Right ventricle myocardium superior (tissue), 1 donor: ENCODE measurements at places on chromosomes 6 and 20.

- DNase-seq = no peak
These were observed 92.5 kb upstream of the NXT1 start for GRCh38 chr20:23257848-23258746.

DNA sequence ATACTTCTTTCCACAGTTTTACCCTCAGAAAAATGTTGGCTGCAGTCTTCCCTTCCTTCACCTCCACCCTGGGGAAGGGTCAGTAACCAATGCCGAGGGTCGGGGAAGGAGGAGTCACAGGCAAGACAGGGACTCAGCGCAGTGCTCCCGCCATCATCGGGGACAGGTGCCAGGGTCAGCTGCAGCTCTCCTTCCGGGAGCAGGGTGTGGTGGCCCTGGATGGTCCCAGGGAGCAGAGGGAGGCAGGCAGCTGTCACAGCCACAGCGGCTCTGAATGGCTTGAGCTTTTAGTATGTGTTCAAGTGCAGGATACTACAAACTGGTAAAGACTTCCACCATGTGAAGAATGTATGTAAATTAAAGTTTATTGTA, 26.0 kb upstream of the PI16 start:
- DNase-seq = no peak

DNA sequence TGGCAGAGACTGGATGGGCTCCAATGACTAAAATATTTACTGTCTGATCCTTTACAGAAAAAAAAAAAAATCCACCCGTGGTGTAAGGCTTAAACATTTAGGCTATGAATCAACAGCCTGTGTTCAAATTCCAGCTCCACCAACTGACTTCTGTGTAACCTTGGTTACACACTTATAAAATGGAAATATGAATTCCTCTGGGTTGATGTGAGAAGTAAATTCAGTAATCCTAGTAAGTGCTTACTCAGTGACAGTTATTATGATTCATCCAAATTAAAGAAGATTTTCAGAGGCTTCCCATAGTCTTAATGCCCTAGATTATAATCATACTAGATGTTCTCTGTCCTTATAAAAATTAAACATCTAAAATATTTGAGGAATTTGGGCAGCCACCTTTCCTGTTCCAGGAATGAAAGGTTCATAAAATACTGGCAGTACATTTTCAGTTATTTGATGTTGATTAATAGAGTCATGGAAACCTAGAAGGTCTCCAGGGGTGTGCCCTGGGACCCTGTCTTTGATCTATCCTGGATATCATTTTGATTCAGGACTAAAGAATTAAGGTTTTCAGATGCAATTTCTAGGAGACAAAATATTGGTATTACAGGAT, 180.3 kb upstream of the ZNF217 start:
- no peak for DNase-seq

DNA sequence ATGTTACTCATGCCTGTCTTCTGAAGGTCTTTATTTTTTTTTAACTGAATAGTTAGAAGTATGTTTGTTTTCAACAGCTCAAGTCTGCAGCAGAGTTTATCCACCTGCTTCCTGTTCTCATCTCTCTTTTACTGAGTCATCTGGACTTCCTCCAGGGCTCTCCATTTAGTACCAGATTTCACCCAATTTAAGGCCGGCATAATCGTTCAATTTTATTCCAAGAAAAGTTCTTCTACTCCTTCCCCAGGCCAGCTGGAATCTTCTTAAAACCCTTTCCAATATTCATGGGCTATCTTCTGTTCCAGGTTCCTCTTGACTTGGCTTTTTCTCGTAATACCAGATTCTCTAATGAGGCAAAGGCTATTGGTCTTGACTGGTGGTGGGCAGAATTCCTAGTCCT, 79.0 kb upstream of the LAMA2 start:
- DNase-seq = no peak

GRCh38 chr6:148289153-148289552, 53.5 kb upstream of the SASH1 start:
- DNase-seq = no peak

- no peak for DNase-seq
These were observed 391.2 kb upstream of the MAP3K7 start for GRCh38 chr6:90978046-90978445.

DNA sequence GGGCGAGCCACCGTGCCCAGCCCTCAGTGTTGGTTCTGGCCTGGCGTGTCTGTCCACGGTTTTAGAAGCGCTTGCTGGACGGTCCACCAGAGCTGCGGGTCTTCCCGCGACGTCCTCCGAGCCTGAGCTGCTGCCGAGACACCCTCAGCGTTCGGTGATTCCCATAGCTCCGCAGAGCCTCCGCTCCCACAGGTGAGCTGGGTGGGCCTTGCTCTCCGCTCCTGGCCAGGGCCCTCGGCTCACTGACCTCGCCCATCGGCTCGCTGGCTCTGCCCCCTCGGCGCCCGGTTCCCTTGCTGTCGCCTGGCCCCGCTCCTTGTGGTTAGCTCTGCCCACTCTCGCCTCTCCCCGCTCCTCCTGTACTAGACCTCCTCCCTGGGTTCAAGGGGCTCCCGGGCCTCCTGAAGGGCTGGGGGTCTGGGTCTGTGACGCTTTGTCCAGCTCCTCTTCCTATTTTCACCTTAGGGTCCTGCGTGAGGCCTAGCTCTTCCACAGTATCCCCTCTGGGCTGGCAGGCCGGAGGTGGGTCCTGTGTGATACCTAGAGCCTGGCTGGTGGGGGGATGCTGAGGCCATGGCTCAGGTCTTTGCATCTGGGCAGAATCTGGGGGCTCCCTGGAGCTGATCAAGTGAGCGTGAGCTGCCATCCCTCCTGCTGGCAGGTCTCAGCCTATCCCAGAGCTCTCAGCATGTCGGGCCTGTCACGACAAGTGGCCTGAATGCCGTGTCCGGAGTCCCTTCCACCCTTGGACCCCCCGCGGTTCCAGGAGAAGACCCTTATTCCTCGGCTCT, 5.0 kb upstream of the COX4I2 start:
- DNase-seq = peak; percentile 27

DNA sequence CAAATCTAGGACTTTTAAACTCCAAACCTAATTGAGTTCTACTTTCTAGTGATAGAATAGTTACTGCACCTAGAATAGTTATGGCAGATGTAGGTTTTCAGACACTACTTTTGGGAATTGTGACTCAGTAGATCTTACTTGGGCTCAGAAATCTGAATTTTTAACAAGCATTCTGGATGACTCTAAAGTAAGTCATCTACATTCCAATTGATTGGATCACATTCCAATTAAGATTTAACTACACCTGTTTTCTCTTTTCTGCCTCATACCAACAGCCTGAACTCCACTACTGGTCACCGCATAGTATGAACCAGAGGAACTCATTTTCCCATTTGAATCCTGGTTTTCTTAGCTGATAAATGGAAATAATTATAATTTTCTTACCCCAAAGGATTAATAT, 49.5 kb upstream of the TFAP2D start:
- no peak for DNase-seq

GRCh38 chr6:66740346-66740745, 1033.3 kb upstream of the EYS start:
- DNase-seq = no peak

GRCh38 chr6:140018588-140018987, 644.1 kb upstream of the CITED2 start:
- no peak for DNase-seq

DNA sequence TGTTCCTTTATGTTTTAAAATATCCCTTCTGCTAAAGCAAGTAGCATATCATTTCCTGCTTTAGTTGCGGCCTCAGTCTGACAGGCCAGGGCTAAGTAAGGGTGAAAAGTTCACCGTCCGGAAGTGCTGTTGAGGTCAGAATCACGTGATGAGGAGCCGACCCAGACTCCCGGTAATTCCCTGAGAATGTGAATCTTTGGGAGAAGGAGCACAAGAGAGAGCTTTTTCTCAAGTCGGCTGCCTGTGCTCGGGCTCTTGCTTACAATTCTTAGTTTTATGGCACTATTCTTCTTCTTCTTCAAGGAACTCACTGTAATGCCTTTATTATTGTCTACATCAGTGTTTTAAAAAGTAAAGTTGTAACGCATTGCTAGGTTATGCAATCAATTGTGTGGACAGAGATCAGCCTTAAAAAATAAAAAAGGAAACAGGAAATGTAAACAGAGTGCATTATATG, 309.3 kb downstream of the PRL start:
- peak; percentile 63 for DNase-seq

- DNase-seq = no peak
These were observed 75.4 kb downstream of the BTBD9 start for GRCh38 chr6:38564301-38564700.
